ENCODE measurements at places on chromosomes 6 and 20. TPM values are rescaled to one million over a fixed set of nuclear protein-coding genes. Genes with fewer than 3 reads are reported as not detected.

Gene HLA-DOB
- total RNA-seq = 0.95 TPM

Gene SLC35B2
- total RNA-seq = 23.8 TPM

DNA sequence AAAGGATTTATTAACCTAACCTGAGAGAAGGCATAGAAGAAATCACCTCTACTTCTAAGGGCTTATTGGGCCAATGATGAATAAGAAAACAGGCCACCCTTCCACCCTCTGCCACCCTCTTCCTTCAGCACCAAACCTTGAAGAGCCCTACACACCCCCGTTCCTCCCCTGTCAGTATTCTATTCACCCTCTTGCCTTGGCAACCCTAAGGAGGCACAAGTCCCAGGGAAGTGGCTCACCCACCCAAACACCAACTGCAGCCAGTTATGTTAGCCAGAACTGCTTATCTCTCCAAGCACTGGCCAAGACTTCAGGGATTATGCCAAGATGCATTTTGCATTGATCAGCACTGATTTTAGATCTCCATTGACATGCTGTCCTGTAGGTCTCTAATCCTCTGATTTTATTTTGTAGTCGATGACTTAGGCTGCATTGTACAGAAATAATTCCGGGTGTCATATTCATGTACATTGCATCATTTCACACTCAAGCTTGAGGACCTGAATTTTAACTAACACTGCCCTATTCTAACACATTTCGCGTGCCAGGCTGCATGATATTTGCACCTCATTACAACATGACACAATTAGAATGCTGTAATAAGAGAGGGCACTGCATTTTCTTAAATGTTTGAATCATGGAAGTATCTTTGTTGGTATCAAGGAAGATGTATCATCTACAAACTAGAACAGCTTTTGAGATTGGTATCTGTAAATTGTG lies 15.7 kb downstream of the CNKSR3 start:
- H3K4me3 ChIP-seq = no peak overlapping the region
- H3K27ac ChIP-seq = no peak overlapping the region
- no peaks in the 10 kb centered on the region for H3K4me1 ChIP-seq
- DNase-seq = no peak
- H3K27me3 ChIP-seq = no peaks in the 10 kb centered on the region

Gene GFRA4
- total RNA-seq = not detected

DNA sequence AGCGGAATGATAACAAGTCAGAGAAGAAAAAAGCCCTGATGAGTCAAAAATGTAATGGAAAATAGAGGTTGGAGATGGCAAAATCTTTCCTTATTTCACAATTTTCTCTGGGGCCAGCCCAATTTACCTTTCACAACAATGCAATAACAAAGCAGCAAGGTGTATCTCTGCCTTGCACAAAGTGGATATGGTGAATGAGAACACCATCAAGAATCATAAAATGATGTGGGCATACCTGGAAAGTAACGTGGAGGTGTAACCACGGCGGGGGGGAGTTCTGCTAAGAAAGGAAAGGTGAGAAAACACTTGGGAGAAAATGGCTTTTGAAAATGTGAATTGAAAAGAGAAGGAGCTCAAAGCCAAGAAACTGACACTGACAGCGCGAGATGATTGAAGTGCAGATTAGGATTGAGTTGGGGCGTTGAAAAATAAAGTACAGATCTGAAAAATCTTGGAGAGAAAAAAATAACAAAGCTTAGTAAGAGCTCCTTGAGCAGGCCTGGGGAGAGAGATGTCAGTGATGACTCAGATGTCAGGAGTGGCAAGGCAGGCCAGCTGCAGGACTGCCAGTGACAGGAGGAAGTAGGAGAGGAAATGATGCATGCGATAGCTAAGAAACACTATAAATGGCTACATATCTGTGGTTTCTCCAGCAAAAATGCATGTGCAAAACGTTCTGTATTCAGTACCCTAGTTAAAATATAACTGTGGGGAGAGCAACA lies 26.2 kb downstream of the ARHGAP18 start:
- H3K4me1 ChIP-seq = peaks cover 79% of the 10 kb centered on the region
- peak; percentile 82 for DNase-seq
- H3K4me3 ChIP-seq = no peak overlapping the region
- H3K27me3 ChIP-seq = no peaks in the 10 kb centered on the region

- no peak overlapping the region for H3K4me3 ChIP-seq
- no peak overlapping the region for H3K27ac ChIP-seq
- DNase-seq = no peak
- H3K36me3 ChIP-seq = no peaks in the 10 kb centered on the region
Observed at GRCh38 chr6:115811541-115811940, 249.2 kb downstream of the FRK start.

Gene SIRPA
- 130 TPM for total RNA-seq

- no peak for DNase-seq
- H3K27me3 ChIP-seq = no peaks in the 10 kb centered on the region
- H3K36me3 ChIP-seq = no peaks in the 10 kb centered on the region
- H3K4me3 ChIP-seq = no peak overlapping the region
Observed at GRCh38 chr6:22575190-22575589, 5.8 kb downstream of the HDGFL1 start.

Gene RREB1
- total RNA-seq = 62.8 TPM

GRCh38 chr20:34815636-34816035 lies 9.8 kb downstream of the NCOA6 start:
- H3K36me3 ChIP-seq = no peaks in the 10 kb centered on the region
- H3K4me3 ChIP-seq = no peak overlapping the region
- H3K27me3 ChIP-seq = no peaks in the 10 kb centered on the region
- no peak for DNase-seq
- H3K27ac ChIP-seq = no peak overlapping the region

Gene BPIFB1
- total RNA-seq = 263 TPM

DNA sequence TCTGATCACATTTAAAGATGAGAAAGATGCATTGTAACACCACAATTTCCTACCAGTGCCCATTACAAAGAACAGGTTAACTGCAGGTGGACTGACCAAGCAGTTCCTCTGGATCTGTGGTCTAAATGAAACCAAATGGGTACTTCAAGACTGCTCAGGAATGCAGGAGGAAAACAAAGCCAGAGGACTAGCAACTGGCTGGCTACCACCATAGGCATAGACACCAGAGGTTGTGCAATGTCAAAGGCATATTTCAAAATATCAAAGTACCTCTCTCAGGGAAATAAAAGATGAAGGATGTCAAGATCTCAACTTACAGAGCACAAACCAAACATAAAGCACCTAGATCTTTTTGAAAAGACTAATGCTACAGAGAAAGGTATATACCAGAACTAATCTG lies 65.5 kb downstream of the GMDS start:
- no peak for DNase-seq
- H3K4me1 ChIP-seq = no peaks in the 10 kb centered on the region
- no peaks in the 10 kb centered on the region for H3K27me3 ChIP-seq
- H3K4me3 ChIP-seq = no peak overlapping the region
- H3K27ac ChIP-seq = no peak overlapping the region

Data from lower lobe of right lung (tissue), 2 donors.